Stimulated activated CD8-positive, alpha-beta memory T cell treated with anti-CD3 and anti-CD28 coated beads, Interleukin-2, amount 100 ng/mL, for 48 hours (primary cell): ENCODE measurements at places on chromosomes 1 and 21.

- DNase-seq: no peak
Measured at GRCh38 chr1:80893115-80893514, 907.6 kb upstream of the ADGRL2 start.

- no peak for DNase-seq
Measured at GRCh38 chr1:14440731-14441130, 157.8 kb upstream of the KAZN start.

- DNase-seq: peak; percentile 54
Measured at GRCh38 chr21:42117229-42117966, 46.3 kb downstream of the UMODL1 start.

DNA sequence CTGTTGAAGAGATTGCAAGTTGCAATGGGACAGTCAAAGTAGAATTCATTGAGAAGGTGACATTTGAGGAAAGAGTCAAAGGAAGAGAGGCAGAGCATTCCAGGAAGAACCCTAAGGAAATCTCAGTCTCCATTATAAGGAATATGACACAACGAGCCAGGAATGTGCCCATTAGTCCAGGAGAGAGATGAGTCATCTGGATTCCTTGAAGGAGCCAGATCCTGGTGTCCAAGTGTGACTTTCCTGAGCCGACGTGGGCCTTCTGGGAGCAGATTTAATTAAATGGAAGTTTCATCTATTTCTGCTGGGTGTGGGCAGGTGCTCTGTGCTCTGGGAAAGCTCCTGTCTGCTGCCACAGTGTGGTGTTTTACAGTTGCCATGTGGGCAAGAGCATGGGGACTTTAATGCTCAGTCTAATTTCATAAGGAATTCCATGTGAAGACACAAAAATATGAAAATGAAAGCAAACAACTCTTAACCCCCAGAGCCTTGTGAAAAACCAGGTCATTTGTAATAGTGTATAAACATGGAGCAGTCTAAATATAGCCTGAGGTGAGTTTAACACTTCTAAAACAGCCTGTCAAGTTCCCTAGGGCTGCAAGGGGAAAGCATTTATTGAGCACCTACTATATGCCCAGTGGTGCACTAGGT lies 111.4 kb upstream of the ARTN start:
- DNase-seq: no peak

DNA sequence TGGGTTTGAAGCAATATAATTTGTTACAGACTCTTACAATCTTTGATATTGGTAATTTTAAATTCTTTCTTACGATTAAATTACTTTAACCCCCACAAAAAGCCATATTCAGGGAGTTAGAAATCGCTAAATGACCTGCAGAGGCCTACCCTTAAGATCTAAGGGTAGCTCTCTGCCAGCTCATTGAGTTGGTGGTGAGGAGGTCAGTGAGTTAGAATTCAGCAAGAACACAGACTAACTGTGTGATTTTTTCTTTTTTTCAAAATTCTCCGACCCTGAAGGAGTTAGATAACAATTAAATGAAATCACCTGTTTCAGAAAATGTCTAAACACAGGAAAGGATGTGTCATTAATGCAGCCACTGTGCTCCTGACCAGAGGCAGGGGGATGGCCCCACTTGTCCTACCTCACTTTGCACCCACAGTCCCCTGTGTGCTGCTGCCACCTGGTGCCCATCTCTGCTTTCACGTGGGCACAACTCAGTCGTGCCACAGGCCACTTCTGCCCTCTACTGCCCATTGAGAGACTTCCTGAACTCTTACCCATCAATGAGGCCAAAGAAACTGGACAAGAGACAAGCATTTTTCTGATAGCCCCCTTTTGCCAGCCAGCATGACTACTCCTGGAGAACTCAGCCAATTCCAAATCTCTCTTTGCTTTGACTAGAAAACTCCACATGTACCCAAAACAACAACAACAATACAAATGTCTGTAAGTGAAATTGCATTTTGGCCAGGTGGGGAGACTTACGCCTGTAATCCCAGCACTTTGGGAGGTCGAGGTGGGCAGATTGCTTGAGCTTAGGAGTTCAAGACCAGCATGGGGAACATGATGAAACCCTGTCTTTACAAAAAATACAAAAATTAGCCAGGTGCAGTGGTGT lies 8.4 kb downstream of the CFAP45 start:
- peak; percentile 78 for DNase-seq

DNA sequence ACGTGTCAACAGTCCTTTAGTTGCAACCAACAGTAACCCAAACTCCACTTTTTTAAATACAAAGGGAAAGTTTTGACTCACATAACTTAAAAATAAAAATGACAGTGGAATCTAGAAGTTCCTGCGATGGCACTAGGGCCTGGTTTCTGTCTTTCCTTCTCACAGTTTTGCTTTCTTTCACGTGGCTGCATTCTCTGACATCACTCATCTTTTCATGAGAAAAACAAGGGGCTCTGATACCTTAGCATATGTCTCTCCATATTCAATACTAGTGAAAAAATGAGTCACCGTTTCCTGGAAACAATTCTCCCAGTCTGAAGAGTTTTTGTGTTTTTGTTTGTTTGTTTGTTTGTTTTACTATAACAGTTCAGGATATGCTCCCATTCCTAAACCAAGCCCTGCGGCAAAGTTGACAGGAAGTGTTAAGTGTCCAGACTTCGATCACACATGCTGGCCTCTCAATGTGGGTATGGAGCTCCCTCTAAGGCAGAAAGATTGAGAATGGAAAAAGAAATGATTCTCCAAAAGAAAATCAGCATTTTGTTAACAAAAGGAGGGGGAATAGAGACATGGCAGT lies 483.3 kb downstream of the TTLL7 start:
- no peak for DNase-seq

DNA sequence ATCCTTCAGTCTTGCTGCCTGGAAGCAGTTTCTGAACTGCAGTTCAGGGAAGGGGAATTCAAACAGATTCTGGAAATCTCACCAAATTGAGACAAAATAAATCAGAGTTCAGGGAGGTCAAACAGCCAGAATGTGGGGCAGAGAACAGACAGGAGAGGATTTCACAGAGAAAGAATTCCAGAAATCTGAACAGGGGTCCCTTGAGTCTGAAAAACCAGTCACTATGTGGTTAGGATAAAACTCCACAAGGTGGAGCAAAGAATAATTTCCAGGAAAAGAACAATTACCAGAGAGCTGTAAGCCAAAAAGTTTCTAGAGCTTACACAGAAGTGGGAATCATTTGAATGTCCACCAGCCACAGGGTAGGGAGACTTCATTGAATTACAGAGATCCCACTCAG lies 84.7 kb downstream of the URB2 start:
- DNase-seq: no peak

GRCh38 chr1:184905601-184906322 lies 68.5 kb downstream of the NIBAN1 start:
- DNase-seq: no peak

- DNase-seq: no peak
Measured at GRCh38 chr21:30336596-30336995, 898 bp downstream of the KRTAP27-1 start.

- DNase-seq: no peak
Measured at GRCh38 chr1:245094092-245094491, 60.7 kb upstream of the KIF26B start.

- no peak for DNase-seq
Measured at GRCh38 chr1:11797525-11798216, 8.1 kb downstream of the MTHFR start.

GRCh38 chr1:4711416-4712275 lies 57.2 kb downstream of the AJAP1 start:
- no peak for DNase-seq

DNA sequence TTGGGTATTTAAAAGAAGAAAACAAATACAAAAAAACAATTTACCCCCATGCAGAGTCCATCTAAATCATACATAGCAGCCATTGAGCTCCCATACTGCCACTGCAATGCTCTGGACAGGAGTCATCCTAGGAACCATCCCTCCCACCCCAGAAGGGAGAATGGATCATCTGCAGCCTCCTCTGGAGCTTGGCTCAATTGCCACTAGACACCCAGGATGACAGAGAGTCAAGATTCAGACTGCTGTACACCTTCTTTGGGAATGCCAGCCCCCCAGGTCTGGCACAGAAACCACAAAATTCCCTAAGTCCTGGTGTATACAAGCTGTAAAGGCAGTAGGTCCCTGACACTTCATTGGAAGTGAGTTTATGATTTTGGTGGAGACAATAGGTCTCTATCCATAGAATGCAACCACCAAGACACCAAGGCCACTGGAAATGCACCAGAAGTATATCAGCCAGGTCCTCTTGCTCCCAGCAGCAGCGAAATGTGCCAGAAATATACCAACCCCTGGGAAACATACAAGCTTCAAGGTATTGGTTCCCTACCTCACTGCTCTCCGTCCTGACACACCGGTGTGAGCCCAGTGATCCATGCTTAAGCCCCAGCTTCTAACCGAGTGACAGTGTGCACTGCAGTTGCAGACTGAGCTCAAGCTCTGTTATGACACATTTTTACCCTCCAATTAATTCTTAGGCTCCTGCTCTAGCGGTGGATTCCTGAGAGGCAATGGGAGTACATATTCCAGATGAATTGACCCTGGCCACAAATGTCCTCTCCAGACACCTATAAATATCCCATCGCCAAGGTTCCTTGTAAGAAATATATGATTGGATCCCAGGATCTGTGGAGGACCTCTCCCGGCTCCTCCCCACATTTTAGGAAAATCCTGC lies 4.4 kb downstream of the TAL1 start:
- DNase-seq: no peak

DNA sequence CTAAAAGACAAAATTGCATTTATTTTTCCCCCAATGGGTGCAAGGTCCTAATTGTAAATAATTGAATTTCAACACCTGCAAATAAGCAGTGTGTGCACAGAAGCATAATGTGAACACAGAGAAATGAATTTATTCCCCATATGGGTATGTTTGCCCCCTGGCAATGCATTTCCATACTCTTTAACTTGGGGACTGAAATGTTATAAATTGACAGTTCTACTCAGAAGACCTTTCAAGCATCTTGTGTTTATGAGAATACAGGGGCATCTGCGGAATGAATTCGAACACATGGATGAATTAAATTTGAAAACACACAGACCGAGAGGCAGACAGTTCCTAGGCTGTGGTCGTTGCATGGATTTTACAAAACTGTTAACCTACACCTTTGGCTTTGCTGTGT lies 3.5 kb downstream of the PBX1 start:
- no peak for DNase-seq

DNA sequence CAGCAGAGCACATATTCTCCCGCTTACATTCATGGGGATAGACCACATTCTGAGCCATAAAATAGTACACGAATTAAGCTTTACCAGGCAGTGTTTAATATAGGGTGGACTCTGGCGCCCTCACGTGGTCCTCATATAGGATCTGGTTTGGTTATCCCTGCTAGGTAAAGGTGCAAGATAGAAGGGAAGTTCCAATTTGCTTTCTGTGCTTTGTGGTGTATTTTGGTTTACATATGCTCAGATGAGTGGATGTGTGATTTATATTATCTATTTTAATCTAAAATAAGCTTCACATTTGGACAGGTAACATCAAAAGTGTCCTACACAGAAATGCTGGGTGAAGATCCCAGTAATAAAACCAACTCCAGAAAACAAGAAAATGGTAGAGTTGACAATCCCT lies 3.6 kb downstream of the CR1 start:
- DNase-seq: peak; percentile 21

DNA sequence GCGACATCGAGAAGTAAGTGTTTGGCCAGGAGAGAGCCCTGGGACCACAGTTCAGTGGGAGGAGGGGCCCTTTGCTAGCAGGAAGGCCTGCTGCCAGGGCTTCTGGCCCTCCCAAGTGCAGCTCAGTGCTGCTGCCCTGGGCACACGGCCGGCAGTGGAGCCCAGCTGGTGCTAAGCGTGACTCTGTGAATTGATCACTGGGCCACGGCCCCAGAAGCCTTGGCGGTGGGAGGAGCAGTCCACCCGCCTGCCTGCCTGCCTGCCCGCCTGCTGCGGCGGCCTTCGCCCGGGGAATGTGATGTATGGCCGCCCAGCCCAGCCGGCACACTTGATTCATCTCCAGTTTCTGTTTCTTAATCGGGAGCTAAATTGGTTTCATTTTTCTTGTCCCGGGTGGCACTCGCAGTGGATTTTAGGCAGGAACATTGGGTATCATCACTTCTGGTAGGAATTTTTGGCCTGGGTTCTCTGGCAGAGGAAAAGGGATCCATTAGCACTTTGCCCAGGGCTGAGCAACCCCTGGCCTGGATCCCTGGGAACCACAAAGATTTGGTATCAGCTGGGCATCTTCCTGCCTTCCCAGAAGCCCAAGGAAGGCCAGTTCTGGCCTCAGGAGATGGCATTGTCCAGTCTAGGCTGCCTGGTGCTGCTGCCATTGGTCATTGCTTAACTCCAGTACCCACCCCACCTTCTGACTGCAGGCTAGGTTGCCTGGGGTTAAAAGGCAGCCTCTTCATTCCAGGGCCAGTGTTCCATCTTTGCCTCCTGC lies 28.6 kb downstream of the TMEM53 start:
- DNase-seq: no peak

GRCh38 chr1:198462365-198463019 lies 78.0 kb downstream of the ATP6V1G3 start:
- no peak for DNase-seq

GRCh38 chr1:32816676-32817158 lies 441 bp downstream of the YARS1 start:
- no peak for DNase-seq

GRCh38 chr1:178727014-178727895 lies 2.2 kb downstream of the RALGPS2 start:
- no peak for DNase-seq

- DNase-seq: no peak
Measured at GRCh38 chr1:178393370-178393769, 103.4 kb downstream of the CLEC20A start.

GRCh38 chr1:80659161-80659560 lies 1141.6 kb upstream of the ADGRL2 start:
- no peak for DNase-seq

GRCh38 chr1:88052167-88052566 lies 631.9 kb upstream of the PKN2 start:
- DNase-seq: no peak

GRCh38 chr1:106768501-106768900 lies 288.0 kb upstream of the PRMT6 start:
- DNase-seq: no peak

DNA sequence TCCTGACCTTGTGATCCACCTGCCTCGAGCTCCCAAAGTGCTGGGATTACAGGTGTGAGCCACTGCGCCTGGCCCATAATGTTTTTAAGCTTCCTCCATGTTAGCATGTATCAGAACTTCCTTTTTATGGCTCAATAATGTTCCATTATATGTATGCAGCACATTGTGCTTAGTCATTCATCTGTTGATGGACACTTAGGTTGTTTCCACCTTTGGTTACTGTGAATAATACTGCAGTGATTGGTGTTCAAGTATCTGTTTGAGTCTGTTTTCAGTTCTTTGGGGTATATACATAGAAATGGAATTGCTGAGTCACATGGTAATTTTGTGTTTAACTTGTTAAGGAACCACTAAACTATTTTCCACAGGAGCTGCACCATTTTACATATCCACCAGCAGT lies 17.7 kb downstream of the CMPK1 start:
- DNase-seq: no peak

GRCh38 chr21:43273708-43274021 lies 104.9 kb downstream of the CRYAA start:
- no peak for DNase-seq

- DNase-seq: no peak
Measured at GRCh38 chr1:88763649-88764406, 79.8 kb downstream of the PKN2 start.

- DNase-seq: no peak
Measured at GRCh38 chr1:235098547-235098946, 30.1 kb downstream of the TOMM20 start.

GRCh38 chr1:226988334-226988666 lies 48.2 kb downstream of the COQ8A start:
- no peak for DNase-seq

- DNase-seq: no peak
Measured at GRCh38 chr1:191888996-191889622, 269.2 kb upstream of the RGS18 start.

- DNase-seq: no peak
Measured at GRCh38 chr1:104733866-104734265, 984.2 kb downstream of the AMY1C start.
